Stimulated activated naive CD4-positive, alpha-beta T cell treated with Interleukin-2 at 50 U/mL for 16 hours (primary cell): ENCODE measurements at places on chromosomes 3 and 15.
A peak's percentile ranks its signal among the peaks of the same experiment; 100 is the strongest.

DNA sequence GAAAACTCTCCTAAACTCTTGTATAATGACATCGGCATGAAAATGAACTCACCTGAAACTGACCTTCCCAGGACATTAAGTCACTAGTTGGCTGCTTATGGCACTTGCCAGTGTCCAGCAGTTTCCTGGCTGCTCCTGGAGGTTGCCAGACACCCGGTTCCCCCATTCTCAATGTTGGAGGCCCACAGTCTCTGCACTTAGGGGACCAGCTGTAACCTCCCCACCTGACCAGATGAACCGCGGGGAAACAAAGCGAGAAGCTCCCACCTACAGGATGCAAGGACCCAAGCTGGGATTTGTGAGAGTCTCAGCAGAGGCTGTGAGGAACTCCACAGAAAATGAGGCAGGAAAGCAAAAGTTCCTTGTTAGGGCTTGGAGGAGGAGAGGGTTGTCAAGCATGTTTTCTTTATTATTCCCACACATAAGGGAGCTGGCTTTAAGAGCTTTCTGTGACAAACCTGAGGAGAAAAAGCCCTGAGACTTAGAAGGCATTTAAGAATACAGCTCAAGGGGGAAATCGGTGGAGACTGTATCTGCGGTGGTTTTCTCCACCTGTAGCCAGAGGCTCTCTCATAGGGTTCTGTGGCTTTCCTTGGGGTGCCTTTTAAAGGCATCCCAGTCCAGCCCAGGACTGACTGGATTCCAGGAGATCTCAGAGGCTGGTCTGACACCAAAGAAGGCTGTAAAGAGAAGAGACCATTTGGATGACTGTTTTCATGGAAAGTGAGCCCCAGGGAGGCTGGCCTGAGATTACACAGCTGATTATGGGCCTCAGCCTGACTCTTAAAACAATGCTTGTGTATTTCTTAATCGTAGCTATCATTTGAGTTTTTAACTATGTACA is 4.6 kb downstream of the TPM1 start:
- no peak for DNase-seq

DNA sequence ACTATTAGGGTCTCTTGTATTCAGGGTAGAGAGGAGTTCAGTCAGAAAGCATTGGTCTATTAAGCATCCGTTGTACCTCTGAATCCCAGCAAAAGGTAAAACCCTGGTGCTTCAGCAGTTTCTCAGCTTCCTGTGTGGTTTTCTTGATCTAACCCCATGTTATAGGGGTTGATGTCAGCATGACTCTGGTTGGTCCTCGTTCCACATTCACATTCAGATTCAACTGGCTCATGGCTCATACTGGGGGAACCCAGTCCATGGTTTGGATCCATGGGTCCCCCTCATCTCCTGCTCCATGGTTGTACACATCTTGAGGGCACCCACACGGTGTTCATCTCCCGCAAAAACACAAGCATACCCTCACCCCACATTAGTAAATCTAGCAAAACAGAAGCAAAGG is 47.7 kb upstream of the C2CD4B start:
- DNase-seq, result no peak

GRCh38 chr3:64490180-64490724 is 197.5 kb downstream of the ADAMTS9 start:
- DNase-seq, result no peak

- no peak for DNase-seq
These were observed 115.9 kb downstream of the ABI3BP start for GRCh38 chr3:100877286-100877685.

- DNase-seq, result no peak
These were observed 835.4 kb upstream of the NR2F2 start for GRCh38 chr15:95494971-95495541.

- DNase-seq, result no peak
These were observed 31.4 kb upstream of the TIPARP start for GRCh38 chr3:156642750-156643728.

DNA sequence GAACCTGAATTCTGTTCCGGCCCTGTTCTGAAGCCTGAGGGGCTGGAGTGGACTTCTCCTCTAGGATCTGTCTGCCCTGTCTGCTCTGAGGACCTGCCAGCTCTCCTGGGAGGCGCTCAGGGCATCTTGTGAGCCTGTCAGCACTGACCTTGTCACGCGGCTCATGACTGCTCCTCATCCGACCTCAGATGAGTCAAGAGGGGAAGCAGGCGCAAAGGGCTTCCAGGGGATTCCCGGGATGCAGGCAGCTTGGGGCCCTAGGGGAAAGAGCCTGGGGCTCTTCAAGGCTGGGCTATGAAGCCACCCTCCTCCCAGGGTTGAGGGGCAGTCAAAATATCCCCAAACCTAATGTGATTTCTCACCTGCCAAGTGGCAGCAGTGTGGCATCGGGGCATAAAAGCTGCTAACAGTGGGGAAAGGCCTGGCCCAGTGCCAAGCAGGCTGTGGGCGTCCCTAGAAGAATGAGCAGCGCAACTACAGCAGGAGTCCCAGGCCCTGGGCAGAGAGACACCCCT is 27.6 kb upstream of the ANKDD1A start:
- peak; percentile 77 for DNase-seq

- no peak for DNase-seq
These were observed at the start of gene MKRN3 for GRCh38 chr15:23565395-23566070. MKRN3 (plus strand) TSS chr15:23565674; CDS start chr15:23565783, 109 bp downstream.

- no peak for DNase-seq
These were observed 368.6 kb upstream of the MCTP2 start for GRCh38 chr15:93862791-93863190.

DNA sequence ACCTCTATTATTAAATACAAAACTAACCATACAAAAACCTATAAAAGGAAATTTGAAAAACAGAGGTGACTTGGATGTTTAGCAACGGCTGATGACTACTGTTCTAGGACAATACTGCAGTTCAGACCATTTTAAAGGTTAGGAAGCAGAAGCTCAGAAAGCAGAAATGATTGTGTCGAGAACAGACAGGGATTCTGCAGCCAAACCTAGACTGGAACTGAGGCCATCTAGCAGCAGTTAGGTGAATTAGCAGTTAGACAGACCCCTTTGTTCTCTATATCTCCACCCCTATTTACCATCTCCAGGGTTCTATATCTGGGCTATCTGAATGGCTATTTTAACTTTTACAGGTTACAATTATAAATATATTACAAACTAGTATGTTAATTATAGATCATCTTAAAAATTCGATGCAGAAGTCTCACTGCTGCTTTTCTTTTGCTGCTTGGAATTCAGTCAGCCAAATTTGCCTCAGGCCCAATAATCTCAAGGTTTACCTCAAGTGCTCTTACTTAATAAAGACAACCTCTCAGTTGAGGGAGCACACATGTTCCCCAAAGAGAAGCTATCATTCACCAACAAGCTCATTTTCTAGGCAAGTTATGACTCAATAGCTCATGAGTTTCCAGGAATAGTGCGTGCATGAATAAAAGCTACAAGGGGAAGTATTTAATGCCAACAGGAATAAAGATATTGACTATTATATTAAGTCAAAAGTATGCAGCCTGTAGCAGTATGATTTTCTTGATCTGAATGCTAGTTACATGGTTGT is 9.3 kb upstream of the IL1RAP start:
- DNase-seq, result no peak

DNA sequence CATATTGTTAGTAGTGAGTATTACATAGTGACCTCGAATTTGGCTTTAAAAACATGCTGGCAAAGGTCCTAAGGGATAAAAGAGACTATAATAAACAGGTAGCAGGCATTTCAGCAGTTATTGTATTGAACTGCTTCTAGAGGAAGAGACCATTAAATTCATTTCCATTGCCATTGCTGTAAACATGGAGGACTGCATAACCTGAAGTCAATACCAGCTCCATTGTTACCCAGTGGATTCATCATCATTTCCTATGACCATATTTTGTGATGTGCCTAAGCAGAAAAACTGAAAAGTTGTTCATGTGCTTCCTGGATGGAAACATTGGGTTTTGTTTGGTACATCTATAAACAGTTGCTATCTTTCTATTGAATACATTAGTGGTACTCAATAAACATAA is 482.5 kb upstream of the UBE2E2 start:
- DNase-seq, result no peak

- no peak for DNase-seq
These were observed 26.8 kb downstream of the PAQR5 start for GRCh38 chr15:69325456-69325971.

GRCh38 chr3:3800080-3800455 is 837 bp downstream of the LRRN1 start:
- no peak for DNase-seq

- no peak for DNase-seq
These were observed 25.0 kb upstream of the GP9 start for GRCh38 chr3:129035360-129036221.

GRCh38 chr3:14461748-14462324 is 59.4 kb downstream of the SLC6A6 start:
- peak; percentile 17 for DNase-seq

GRCh38 chr3:50345586-50346234 is at the start of gene ZMYND10:
ZMYND10 (minus strand) TSS chr3:50345732; CDS start chr3:50345579, 153 bp downstream.
- DNase-seq, result peak; percentile 61

GRCh38 chr3:32743934-32744333 is 58.9 kb downstream of the CNOT10 start:
- no peak for DNase-seq

- no peak for DNase-seq
These were observed 84.9 kb upstream of the SPATA12 start for GRCh38 chr3:56975567-56975966.

DNA sequence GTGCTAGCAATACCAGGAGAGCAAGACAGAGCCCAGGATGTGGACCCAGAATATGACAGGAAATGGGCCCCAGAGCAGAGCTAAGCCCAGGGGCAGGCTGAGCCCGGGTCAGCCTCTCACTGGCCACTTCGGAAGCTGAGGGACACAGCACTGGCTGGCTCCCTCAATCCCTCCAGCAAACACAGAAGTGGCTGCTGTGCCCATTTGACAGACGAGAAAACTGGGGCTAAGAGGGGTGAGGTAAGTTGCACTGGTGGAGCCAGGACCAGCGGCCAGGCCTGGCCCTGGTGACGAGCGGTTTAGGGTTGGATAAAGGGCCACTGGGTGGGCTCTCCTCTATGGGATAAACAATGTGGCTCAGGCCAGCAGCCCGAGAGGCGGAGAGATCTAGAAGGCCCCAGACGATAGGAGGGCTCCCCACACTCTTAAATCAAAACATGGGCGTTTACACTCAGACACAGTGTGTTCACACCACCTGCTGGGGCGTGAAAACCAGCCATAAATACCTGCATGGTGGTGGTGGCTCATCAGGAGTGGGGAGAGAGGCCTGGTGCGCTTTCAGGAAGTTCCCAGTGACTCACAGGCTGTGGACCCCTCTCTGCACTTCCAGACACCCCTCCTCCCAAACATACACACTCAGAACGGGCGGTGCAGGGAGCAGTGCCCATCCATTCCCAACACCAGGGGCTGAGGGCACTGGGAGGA is 12.0 kb upstream of the LINGO1 start:
- no peak for DNase-seq

DNA sequence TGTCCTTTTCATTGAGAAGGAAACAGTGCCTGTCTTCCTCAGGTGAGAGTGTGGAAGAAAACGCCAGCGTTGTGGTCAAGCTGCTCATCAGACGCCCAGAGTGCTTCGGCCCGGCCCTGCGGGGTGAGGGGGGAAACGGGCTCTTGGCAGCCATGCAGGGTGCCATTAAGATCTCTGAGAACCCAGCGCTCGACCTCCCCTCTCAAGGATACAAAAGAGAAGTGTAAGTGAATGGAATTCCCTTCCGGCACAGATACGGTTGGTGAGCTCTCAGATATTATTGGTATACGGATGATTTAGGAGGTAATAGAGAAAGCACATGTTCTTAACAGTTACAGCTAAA is 245.7 kb upstream of the CHRM5 start:
- no peak for DNase-seq

- DNase-seq, result peak; percentile 96
These were observed 28.9 kb downstream of the ARHGAP31 start for GRCh38 chr3:119322835-119323722.

GRCh38 chr3:63338351-63338750 is 60.2 kb downstream of the SYNPR start:
- no peak for DNase-seq

- no peak for DNase-seq
These were observed 28.1 kb downstream of the ITGB5 start for GRCh38 chr3:124859025-124859424.

DNA sequence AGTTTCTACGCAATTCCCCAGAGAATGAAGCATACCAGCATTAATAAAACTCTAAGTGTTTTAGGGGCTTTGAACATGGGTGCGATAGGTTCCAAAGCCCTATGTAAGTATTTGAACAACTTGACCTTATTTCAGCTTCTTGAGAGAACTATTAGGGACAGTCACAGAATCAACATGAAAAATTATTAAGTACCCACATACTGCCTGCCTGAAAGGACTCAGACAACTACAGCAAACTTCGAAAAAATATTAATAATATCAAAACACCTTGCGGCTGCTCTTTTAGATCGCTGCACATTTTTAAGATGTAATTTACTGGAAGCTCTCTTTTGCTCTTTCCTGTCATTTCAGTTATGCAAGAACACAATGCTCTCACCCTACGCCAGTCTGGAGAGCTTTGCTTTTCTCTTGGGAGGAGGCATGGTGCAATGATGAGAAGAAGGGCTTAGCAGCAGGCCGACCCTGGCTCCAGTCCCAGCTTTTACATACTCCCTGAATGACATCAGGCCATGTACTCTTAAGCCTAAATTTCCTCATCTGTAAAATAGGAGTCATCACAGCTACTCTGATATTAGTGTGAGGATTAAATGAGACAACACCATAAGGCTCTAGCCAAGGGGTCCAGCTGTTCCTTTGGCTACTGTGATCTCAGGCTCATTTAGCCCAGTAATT is 640.7 kb downstream of the FHIT start:
- no peak for DNase-seq

DNA sequence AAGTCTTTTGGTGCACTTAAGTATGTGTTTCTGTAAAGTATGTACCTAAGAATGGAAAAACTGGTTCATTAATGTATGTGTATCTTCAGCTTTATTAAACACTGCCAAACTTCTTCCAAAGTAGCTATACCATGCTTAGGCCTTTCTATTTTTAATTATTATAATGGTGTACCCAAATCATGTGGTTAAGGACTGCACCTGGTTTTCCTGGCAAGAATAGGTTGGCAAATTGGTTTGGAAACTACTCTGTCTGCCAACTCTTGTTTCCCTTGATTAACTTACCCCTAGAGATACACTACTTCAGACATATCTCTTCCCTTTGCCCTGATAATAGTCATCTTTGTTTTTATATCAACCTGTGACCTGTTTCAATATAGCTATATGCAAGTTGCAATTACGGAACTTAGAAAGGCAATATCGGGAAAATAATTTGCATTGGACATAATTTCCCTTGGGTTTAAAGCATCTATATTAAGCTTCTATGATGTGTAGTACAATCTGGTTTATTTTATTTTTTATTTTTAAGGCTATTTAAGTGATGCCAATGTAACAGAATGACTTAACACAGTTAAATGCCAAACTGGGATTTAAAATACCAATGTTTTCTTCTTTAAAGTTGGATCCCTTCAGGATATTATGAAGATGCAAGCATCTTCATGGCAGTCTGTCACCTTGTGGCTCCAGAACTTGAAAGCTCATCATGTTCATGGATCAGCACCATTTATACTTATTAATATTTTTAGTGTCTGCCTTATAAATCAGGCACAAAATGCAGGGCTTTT is 40.6 kb upstream of the TMEM108 start:
- DNase-seq, result no peak

- no peak for DNase-seq
These were observed 148.9 kb upstream of the GBE1 start for GRCh38 chr3:81910244-81910852.
